ENCODE measurements at places on chromosomes 3 and 15.
A peak's percentile ranks its signal among the peaks of the same experiment; 100 is the strongest.

- no peak for DNase-seq
Measured at GRCh38 chr3:179264449-179264848, 13.5 kb upstream of the KCNMB3 start.

- no peak for DNase-seq
Measured at GRCh38 chr3:194112120-194113106, 23.5 kb upstream of the HES1 start.

DNA sequence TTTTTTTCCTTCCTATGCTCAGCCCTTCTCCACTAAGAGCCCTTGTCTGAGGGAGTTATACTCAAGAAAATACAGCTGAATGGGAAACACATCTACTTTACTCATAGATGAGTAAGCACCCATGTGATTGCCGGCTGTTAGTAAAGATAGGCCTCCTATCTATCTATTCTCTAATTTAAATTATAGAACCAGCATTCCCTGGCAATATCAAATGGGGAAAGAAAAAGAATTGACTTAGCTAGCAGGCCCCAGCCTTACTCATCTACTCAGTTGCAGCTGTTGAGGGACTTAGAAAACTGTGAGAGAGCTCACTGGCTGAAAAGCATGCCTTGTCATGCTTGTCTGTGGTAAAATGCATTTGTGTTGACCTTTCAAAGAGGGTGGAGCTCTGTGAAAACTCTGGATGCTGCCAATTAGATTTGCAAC is 116.9 kb upstream of the LRRFIP2 start:
- no peak for DNase-seq

- DNase-seq, result no peak
Measured at GRCh38 chr3:41900265-41900664, 61.6 kb downstream of the ULK4 start.

- DNase-seq, result no peak
Measured at GRCh38 chr3:130341882-130342281, 3.6 kb upstream of the COL6A5 start.

DNA sequence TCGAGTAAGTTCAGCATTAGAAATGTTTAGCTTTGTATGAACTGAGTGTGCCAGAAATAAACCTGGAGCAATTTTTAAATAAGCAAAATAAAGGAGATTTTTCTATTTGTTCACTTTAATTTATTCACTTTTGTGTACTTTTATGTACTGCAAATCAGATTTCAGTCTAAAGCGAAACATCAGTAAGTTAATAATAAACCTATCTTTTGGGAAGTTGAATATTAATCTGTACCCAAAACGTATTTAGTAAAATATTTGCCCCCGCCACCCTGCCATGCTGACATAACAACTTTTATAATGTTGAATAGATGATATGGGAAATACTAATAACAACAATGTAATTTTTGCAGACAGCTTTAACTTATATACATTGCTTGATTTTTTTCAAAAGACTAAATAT is 230.0 kb downstream of the CDIN1 start:
- no peak for DNase-seq

DNA sequence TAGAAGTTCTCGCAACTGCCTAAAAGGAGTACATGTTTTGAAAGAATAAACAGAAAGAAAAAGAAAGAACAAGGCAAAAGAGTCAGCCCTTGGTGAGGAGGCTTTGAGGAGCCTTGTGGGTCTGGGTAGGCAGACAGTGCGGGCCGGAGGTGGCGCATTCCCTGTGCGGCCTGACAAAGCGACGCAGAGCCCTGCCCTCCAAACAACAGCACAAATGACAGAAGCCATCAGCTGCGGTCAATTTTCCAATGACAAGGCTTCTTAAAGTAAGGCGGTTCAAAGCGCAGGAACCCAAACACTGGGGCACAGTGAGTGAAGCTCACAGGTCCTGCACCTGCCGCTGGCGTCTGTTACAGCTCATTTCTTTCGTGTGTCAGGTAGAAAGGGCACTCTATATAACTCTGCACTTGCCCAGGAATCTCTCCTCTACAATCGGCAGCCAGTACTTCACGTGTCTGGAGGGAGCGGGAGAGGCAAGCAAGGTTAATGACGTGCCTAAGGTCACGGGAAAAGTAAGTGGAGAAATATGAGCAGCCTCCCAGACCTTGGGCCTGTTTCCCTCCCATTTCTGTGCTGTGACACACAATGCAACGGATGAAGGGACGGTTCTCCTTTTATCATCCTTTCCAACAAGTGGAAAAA is 178.1 kb downstream of the OPA1 start:
- DNase-seq, result no peak

DNA sequence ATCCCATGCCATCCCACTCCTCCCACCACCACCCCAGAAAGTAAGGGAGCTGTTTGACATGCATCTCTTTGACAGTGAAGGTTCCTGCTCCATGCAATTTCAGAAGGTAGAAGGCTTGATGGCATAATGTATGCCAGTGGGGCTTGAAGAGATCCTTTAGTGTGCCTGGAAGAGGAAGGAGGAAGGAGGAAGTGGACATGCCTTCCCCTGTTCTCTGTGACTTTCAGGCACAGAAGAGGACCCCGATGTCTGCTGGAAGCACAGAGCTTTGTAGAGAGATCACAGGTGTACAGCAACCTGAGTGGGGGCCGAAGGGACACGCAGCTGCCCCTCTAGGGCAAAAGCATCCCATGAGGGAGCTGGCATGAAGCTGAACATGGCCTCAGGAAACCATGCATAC is 171.6 kb downstream of the CD47 start:
- DNase-seq, result no peak

- peak; percentile 1 for DNase-seq
Measured at GRCh38 chr15:77831986-77832385, 199.3 kb upstream of the LINGO1 start.

DNA sequence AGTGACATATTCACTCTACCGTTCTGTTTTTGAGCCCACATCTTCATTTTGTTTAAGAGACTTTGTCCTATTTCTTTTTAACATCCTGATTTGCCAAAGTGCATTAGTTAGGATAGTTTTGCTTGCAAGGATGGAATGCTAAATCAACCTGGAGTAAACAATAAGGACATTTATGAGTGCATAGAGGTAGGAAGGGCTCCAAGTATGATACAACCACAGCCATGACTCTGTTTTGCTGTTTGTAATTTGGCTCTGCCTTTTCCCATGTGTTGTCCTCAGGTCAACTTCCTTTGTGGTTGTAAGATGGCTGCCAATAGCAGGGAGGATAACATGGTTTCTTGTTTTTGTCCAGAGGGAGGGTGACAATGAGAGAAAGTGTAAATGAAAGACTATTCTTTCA is 66.4 kb upstream of the GOLIM4 start:
- DNase-seq, result no peak

DNA sequence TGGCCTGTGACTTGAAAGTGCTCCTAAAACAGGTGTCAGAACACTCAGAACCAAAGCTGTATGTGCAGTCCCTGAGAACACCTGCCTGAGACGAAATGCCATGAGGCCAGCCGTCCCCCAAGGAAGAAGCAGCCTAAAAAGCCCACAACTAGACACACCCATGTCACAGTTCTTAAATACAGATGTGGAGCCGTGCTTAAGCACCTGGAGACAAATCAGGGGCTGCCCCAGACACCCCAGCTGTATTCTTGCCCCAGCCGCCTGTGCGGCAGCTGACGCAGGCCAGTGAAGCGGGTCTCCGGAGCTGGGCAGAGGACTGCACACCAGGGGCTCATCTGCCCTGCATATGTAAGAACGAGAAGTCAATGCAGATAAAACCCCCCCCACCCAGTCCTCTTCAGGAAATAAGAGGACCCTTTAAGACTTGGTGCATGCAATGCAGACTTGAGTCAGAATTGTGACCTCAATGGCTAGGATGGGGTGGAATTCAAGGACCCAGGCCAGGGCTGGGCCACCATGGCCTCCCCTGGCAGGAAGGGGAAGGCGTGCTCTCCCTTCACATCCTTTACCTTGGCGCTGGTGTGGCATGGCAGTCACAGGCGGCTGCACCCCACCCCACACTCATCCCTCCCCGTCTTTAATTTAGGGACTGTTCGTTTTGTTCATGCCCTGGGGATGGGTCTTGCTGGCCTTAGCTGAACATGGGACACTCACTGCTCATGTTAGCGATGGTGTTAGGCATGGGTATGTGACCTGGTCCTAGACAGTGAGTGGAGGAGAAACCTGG is 27.7 kb upstream of the PLXNA1 start:
- no peak for DNase-seq

DNA sequence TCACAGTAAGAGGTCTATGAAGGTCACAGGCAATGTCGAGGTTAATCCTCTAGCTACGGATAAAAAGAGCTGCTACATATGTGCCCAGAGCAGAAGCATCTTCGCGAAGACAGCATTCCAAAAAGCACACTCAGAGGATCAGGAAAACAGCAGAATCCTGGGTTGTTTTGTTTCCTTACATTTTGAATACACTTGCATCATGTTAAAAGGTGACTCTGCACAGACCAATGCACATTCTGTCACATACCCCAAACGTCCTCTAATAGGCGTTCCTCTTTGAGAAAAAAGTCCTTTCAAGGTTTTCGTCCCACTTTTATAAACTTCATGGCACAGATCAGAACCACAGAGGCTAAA is 52.7 kb downstream of the VGLL4 start:
- DNase-seq, result no peak

- no peak for DNase-seq
Measured at GRCh38 chr3:88005066-88005465, 53.7 kb downstream of the CGGBP1 start.

GRCh38 chr3:47342151-47342550 is 38.7 kb upstream of the PTPN23 start:
- no peak for DNase-seq

DNA sequence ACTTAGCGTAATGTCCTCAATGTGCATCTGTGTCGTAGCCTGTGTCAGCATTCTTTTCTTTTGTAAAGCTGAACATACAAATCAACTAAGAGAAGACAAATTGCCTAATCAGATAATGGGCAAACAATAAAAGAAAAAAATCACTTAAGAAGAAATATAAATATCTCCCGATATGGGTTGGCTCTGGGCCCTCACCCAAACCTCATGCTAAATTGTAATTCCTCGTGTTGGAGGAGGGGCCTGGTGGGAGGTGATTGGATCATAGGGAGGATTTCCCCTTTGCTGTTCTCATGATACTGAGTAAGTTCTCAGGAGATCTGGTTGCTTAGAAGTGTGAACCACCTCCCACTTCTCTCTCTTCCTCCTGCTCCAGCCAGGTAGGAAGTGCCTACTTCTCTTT is 285.0 kb upstream of the LYSMD4 start:
- no peak for DNase-seq

GRCh38 chr3:127588806-127589577 is 1.5 kb downstream of the TPRA1 start:
- DNase-seq, result peak; percentile 52

GRCh38 chr3:72143966-72144717 is 359.2 kb upstream of the PROK2 start:
- DNase-seq, result no peak

DNA sequence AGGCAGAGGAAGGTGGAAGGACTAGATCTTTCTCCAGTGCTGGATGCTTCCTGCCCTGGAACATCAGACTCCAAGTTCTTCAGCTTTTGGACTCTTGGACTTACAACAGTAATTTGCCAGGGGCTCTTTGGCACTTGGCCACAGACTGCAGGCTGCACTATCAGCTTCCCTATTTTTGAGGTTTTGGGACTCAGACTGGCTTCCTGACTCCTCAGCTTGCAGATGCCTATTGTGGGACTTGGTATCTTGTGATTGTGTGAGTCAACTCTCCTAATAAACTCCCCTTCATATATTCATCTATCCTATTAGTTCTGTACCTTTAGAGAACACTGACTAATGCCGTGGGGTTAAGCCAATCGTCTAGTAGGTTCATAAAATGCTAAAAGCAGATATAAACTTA is 8.8 kb upstream of the B3GNT5 start:
- no peak for DNase-seq

DNA sequence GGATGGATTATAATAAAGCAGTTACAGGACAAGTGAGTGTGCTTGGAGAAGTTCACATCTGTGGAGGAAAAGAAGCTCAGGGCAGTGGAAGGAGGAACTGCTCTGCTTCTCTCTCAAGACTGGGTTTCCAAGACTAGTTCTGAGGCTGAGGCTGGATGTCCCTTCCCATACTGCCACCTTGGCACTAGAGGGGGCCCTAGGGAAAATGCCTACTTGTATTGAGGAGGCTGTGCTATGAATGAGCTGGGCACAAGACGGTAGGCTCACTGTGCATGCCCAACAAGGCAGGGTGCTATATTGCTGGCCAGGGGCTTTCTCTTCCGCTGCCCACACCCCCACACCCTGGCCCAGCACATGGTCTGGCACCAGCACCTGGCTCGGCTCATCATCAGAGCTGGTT is 65.2 kb downstream of the SLCO2A1 start:
- no peak for DNase-seq
